Stimulated activated CD8-positive, alpha-beta memory T cell treated with anti-CD3 and anti-CD28 coated beads, Interleukin-7, amount 100 ng/mL, for 1 hour (primary cell): ENCODE measurements at places on chromosomes 16 and 17.

- no peak for DNase-seq
Measured at GRCh38 chr17:45302649-45303173, 14.1 kb downstream of the MAP3K14 start.

GRCh38 chr17:46179375-46179999 is 13.7 kb downstream of the KANSL1 start:
- DNase-seq = no peak

GRCh38 chr17:19482576-19482975 is 51.1 kb upstream of the SLC47A1 start:
- DNase-seq = no peak

GRCh38 chr16:80604600-80605355 is 64.0 kb downstream of the DYNLRB2 start:
- DNase-seq = no peak

- peak; percentile 29 for DNase-seq
Measured at GRCh38 chr16:9092282-9092977, 986 bp downstream of the HAPSTR1 start.
